ENCODE measurements at places on chromosomes 5 and 9. TPM values are rescaled to one million over a fixed set of nuclear protein-coding genes. Genes with fewer than 3 reads are reported as not detected.

DNA sequence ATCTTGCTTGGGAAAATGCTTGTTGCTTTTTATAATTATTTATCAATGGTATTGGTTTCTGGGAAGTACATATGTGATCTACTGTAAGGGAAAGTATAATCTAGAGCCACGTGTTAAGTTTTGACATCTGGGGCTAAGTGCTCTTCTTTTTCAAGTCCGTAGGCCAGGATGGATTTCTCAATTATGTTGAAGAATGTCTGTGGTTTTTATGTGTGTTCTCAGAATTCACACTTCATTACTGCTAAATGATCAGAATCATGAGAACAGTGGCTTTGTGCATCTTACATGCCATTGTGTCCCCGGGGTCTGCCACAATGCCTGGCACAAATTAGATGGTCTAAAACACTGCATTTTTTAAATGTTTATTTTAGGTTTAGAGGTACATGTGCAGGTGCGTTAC is 14.5 kb upstream of the AUH start:
- DNase-seq, result no peak

DNA sequence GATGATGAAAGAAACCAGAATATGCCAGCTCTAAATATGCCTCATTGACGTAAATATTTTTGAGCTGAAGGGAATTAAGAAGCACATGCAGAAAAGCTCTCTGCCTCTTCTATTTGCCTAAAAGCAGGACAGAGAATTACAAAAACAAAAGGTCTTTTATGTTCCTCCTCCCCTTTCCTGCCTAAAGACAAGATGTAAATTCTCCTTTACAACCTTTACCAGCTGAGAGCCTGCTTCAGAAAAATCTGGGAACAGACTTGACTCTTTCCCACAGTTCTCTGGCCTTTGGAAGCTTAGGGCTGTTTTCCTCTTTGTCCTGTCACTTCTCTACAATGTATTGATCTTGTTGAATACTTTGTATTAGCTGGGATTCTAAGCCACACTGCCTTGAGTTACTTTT is 199.7 kb downstream of the TMC1 start:
- no peak for DNase-seq

The SHISAL2B gene
- polyA plus RNA-seq, result 9.3 TPM

The PCDHA5 gene
- polyA plus RNA-seq, result 0.12 TPM
